ENCODE measurements at places on chromosomes 2 and 18.

DNA sequence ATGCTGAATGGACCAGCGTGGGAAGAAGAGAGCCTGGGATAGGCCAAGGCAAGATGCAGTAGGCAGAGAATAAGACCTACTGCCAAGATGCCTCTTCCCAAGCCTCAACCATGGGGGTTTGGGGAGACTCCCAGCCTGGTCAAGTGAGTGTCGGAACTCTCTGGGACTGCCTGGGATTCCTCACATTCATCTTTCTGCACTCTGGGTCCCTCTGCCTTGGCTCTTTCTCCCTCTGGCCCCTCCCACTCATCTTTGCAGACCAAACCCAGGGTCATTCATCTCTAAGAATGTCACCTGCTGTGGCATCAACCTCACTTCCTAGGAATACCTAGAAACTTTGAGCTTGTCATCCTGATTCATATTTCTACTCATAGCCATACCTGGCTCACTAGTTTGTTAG, 211.3 kb upstream of the HNRNPA3 start:
- DNase-seq = no peak

- DNase-seq = no peak
These were observed 131.6 kb downstream of the RNF144A start for GRCh38 chr2:7048762-7049294.

DNA sequence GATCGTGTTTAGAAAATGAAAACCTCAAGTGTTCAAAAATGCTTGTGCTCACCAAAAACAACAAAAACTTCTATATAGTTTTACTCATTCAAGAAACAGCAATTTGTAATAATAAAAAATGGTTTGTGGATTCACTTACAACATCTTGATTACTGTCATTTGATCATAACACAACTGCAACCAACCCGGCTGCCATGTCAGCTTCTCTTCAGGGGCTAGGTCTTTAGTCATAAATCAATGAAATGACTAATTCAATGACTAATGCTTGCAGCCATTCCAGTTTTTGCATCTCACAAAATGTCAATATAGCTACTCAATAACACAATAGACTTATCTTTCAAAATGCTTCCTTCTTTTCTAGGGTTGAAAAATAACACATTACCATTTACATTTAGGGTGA, 128.0 kb downstream of the OLA1 start:
- no peak for DNase-seq

DNA sequence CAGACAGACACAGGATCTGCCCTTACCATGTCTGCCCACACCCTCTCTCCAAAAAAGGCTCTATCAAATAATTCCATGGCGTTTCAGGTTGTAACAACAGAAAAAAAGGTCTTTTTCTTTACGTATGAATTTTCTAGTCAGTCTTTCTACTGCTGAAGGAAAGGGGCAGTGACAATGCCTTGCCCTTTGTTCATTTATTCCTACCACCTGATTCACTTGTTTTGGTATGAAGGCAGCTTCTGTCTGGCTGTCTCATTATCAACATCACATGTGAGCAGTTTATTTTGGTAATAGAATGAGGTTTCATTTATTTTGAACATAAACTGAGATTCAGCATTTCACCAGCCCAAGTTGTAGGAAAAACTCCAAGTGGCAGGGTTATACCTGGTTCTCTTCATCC, 94.3 kb upstream of the KLF7 start:
- no peak for DNase-seq

GRCh38 chr2:31339696-31340095, 74.8 kb downstream of the XDH start:
- DNase-seq = no peak

- no peak for DNase-seq
These were observed 44.4 kb downstream of the ALPK2 start for GRCh38 chr18:58584200-58585127.

DNA sequence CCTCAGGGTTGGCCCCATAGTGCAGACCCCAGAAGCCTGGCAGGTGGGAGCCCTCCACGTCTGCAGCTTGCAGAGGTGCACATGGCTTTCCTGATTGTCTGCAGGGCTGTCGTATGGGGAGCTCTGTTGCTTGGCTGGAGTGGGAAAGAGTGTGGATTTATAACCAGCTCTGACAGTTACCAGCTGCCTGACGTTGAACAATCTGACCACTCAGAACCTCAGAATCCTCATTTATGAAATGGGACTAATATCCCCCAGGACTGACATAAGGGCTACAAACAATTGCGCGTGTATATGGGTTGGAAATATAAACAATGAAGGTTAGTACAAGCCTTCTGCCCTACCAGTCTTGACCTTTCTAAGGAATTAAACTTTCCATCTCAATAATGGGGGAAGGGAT, 13.9 kb upstream of the PXDN start:
- DNase-seq = no peak

DNA sequence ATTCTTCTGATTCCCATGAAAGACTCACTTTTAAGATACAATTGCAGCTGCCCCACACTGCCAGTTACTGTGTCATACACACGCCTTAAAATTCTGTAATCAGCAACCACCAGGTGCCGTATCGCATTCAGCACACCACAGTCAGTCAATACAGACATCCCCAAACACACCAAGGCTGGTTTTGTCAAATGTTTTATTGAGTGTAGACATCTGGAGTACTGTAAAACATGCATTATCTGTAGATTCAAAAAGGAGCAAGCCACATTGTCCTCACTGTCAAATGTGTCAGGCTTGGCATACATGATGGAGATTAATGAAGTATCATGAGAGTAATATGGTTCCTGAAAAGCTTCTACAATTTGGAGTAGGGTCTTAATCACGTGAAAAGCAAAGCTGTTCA, 109.7 kb upstream of the SP3 start:
- no peak for DNase-seq

DNA sequence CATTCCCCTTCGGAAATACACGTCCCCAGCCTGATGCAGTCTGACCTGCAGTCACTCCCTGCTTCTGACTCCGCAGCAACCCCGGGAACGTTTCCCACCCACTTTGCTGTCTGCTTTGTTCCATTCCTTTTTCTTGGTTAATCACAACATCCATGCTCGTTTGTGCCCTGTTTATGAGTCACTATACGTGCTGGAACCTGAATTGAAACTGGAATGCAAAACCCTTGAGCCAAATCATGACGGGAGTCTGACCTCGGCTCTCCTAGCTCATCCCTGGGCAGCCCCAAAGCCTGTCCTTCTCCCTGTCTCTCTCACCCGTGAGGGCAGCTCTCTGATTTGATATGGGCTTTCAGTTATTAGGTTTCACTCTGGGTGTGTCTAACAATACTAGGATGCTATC, 57.1 kb upstream of the RNF152 start:
- DNase-seq = no peak

- no peak for DNase-seq
These were observed 50.0 kb downstream of the ZFP36L2 start for GRCh38 chr2:43176449-43176848.

DNA sequence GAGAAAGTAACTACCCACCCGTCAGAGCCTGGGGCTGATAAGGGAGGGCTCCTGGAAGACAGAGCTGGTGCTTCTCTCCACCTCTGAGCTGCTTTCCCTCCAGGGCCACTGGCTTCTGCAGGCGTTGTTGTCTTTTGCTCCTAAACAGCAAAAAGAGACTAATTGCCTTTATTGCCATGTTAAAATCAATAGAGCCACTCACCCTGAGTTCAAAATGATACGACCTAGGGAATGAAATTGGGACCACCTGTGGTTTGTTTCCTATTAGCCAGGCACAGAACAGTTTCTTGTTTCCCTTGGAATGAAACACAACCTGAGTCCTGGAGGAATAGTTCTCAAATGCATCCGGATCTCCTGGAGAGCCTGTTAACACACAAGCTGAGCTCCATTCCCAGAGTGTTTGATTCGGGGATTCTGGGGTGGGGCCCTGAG, 45.8 kb downstream of the TCF7L1 start:
- DNase-seq = no peak

- no peak for DNase-seq
These were observed 1033.2 kb upstream of the NXPH2 start for GRCh38 chr2:139813340-139813739.

- no peak for DNase-seq
These were observed 48.6 kb upstream of the ID2 start for GRCh38 chr2:8633186-8633734.

GRCh38 chr2:213121690-213122089, 29.7 kb downstream of the IKZF2 start:
- DNase-seq = no peak

DNA sequence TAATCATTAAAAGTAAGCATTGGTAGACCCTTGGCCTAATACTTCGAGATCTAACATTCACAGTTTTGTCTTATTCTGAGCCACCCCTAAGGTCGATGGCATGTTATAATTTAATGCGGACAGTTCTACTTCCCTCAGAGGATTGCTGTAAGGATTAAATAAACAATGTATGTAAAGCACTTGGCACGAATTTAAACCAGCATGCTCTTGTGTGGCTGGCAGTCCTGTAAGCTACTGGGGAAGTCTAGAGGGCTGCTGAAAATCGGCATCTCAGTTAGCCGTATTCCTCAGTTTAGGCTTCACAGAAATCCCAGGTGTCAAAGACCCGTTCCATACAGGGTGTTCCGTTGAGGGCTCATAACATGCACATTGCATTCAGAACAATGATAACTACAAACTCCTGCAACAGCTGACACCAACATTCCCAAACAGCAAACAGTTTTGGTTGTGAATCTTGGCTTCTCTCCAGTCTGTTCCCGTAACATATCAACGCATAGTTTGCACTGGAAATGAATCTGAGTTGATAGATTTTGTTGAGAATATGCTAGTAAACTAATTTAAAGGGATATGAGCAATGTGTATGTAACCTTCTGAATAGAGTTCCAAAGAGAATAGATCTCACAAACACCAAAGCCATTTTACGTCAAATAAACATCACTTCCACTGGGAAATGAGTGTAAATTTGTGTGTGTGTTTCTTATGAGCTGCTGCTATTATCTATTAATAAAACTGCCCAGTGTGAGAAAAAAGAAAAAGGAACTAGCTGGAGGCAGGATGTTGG, 52.2 kb upstream of the ACKR3 start:
- DNase-seq = no peak

GRCh38 chr2:88831792-88832248, 140.3 kb downstream of the RPIA start:
- peak; percentile 40 for DNase-seq

GRCh38 chr2:58649756-58650155, 408.6 kb upstream of the FANCL start:
- DNase-seq = no peak

DNA sequence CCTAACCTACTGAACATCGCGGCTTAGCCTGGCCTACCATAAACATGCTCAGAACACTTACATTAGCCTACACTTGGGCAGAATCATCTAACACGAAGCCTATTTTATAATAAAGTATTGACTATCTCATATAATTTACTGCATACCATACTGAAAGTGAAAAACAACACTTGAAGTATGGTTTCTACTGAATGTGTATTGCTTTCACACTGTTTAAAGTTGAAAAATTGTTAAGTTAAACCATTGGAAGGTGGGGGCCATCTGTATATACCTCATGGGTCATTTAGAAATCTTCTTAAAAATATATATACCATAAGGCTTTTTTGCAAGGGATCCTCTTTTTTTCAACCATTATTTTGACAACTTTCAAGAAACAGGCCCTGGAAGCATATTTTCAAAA, 16.5 kb downstream of the RNF149 start:
- no peak for DNase-seq

- DNase-seq = no peak
These were observed 34.6 kb upstream of the STK17B start for GRCh38 chr2:196205881-196206435.

GRCh38 chr18:59300676-59301285, 17.7 kb downstream of the CPLX4 start:
- no peak for DNase-seq

- DNase-seq = no peak
These were observed 48.2 kb upstream of the CCDC141 start for GRCh38 chr2:179098080-179098689.

GRCh38 chr2:147500819-147501395, 343.9 kb upstream of the ACVR2A start:
- no peak for DNase-seq

DNA sequence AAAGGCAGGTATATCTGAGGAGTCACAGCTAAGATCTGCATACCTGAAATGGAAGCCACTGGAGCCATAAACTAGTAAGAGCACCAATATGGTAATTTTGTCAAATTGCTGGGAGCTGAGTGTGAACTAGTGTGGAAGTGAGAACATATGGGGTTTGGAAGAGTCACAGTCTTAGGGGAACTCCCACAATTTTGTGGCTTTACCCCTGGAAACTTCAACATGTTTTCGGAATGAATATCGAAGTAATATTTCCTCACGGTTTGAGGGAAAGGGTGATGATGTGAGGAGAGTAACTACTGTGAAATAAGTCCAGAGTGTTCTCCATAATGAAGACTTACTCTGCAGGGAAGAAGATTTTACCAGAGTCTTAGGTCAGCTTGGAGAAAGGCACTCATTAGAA, 565.9 kb downstream of the RIT2 start:
- no peak for DNase-seq

DNA sequence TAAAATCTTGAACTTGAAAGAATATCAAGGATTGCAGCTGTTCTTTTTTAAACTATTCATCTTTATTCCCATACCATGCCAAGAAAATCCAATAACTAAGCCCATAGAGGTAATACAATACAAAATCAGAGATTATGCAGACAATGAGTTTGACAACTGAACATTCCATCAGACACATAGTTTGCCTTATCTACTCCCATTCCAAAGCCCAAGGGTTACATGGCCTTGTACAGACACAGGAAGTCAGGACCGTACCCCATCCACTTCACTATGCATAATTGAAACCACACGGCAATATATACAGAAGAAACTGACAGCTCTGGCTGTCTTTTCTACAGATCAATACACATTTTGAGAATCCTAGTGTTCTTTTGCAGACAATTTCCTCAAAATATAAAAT, 181.3 kb downstream of the TMX3 start:
- DNase-seq = no peak

DNA sequence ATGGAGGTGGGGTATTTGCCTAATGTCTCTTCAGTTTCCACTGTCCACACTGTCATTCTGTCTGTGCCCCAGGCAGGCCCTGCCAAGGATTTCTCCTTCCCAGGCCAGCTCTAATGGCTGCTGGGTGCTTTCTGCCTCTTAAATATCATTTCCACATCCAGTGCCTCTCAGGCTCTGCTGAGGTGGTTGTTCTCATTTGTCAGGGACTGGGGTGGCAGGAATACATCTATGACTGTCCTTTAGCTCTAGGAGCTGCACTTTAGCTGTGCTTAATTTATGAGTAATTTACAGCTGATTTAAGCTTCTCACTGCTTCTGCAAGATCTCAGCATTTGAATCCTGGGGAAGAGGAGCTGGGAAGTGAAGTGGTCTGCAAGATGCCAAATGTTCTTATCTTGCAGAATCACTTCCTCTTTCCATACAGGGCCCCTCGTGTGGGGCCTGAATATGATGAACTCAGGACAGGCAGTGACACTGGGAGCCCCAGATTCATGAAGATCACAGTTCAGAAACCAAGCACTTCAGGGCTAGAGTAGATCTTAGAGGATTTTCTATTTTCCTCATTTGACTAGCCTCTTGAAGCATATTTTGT, 150.2 kb downstream of the FSHR start:
- DNase-seq = no peak

DNA sequence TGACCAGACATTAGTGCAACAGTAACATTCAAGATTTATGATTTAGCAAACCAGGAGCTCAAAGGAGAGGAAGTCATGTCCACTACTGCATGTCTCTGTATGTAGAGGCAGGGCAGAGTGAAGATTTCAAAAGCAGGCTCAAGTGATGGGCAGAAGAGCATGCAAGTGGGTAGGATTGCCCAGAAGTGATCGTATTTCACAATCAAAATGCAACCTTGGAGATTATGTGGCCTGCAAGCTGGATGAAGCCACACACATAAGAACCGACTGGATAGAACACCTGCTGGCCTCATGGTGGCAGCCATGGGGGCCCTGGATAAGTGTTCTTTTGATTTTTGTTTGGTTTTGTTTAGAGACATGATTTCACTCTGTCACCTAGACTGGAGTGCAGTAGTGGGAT, 286.8 kb upstream of the RAB12 start:
- DNase-seq = no peak
